ENCODE measurements at places on chromosomes 2 and 18.

GRCh38 chr2:196242131-196242620 lies 70.8 kb upstream of the STK17B start:
- no peak for DNase-seq

- no peak for DNase-seq
Observed at GRCh38 chr18:58407649-58408407, 221.1 kb downstream of the ALPK2 start.

DNA sequence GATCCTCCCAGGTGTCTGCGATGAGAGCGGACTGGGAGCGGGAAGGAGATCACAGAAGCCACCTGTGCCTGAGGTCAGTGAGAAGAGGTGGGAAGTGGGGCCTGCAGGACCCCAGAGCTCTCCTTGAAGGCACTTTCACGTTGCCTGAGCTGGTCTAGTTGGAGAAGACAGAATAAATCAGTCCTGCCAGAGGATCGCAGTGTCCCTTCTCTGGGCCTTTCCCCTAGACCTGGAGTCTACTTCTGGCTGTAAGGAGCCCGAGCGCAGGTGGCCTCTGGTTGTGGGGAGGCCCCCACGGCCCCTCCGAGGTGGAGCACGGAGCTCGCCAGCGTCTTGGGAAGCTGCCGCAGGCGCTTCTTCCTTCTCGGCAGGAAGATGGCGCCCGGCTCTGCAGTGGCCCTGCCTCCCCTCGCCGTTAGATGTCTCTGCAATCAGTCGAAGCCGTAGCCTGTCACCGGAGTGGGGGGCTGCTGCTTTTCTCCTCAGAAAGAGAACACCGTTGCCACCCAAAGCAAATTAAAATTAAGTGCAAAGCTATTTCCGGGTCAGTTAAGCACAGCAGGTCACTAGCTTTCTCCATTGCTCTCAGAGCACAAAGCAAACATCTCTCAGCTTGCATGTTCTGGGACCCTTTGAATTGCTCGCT lies 212.0 kb upstream of the MYT1L start:
- DNase-seq: no peak

GRCh38 chr2:72914206-72914559 lies 3.1 kb upstream of the EMX1 start:
- DNase-seq: no peak

- no peak for DNase-seq
Observed at GRCh38 chr2:216492597-216493333, 5.9 kb upstream of the RPL37A start.

GRCh38 chr2:64105670-64106461 lies 38.4 kb downstream of the PELI1 start:
- DNase-seq: no peak

DNA sequence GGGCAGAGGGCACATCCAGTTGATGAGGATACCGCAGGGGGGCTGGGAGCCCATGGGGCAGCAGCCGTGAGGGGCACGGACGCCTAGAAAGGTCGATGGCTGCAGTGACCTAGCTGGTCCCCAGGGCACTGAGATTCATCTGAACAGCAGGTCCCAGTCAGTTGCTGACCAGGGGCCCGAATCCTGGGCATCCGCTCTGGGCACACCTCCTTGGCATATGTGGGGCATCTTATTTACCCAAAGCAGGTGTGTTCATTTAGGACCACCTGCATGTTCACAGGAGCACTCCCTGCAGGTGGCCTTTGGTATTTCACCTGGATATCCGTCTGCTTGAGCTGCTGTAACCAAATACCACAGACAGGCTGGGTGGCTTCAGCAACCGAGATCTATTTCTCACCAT lies 72.0 kb upstream of the ODC1 start:
- no peak for DNase-seq

GRCh38 chr2:44171018-44171417 lies 2.3 kb downstream of the PPM1B start:
- DNase-seq: no peak

DNA sequence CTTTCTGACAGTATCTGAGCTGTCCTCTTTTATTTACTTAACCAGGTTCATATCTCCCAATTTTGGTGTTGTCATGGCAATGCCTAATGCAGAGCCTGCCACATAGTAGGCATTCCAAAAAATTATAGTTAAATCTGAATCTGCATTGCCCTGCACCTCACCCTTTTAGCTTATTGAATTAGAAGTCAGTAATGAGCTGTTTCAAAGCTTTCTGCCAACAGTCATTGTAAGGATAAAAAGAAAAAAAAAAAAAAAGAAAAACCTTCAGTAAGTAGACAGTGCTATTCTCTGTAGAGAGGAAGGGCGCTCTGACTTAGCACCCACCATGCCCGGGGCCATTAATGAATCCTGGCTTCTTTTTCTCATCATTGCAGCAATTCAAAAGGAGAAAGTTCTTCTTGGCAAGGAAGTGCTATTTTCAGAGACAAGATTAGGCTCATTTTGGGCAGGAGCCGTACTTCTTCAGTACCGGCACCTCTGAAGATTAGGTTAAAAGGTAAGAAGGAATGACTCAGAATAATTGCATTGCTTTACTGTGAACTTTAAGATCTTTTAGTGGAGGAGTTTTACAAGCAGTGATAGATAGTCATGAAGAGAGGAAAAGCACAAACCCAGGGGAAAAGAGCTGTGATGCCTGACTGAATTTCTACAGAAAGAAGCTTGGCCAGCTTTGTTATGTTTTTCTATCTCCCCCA lies 2041.2 kb upstream of the PIK3C3 start:
- DNase-seq: no peak

GRCh38 chr18:50079571-50080295 lies 115.2 kb downstream of the MYO5B start:
- no peak for DNase-seq

DNA sequence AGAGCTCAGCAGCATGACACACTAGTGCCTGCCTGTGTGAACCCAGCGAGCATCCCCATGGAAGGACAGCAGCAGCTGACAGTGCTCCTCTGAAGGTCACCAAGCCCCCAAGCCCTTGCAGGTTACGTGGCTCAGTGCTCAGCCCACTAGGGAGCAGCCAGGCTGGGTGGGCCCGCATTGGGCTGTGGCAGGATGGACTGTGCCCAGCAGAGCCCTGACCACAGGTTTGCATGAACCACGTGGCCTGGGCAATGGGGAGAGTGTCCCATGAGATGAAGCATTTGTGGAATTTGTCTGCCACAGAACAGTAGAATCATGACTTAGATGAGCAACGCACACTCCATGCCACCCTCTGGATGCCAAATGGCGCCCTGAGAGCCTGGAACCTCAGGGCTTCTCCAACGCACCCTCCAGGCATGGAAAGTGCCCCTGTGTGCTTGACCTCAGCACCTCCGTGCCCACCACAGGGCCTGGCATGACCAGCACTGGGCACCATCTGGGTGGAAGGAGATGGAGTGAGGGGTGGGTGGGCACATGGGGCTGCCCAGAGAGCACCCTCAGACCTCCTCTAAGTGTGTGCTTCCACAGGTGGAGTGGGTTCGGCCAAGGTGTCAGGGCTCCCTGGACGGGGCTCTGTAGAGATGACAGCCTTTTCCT lies 216.1 kb upstream of the RAB6C start:
- DNase-seq: no peak

- no peak for DNase-seq
Observed at GRCh38 chr2:236689393-236689700, 119.7 kb downstream of the ACKR3 start.

GRCh38 chr18:13625355-13625754 lies 101.0 kb downstream of the FAM210A start:
- DNase-seq: no peak

DNA sequence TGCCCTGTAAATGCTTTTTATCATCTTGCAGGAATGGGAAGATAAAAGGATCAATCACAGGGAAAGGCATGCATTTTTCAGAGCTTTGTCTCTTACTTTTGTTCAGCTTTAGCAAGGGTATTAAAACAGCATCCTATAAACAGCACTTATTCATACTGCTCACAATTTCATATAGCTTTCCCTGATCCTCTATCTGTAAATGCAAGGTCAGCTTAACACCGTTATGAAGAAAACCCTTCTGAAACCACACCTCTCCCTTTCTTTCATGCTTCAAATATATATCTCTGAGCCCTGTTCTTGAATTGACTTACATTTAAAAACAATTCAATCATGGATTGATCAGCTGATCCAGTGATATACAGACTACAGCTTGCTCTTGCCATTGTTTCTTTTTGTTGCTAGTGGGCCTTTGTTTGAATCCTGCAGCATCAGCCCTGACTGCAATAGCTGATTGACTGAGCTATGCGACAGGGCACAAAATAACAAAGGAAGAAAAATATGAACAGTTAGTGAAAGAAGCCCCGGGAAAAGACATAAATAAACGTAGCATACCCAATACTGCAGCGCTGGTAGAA lies 795.5 kb upstream of the CDH2 start:
- DNase-seq: no peak

GRCh38 chr2:73979021-73979420 lies 5.7 kb upstream of the TET3 start:
- peak; percentile 41 for DNase-seq

- DNase-seq: no peak
Observed at GRCh38 chr2:158135096-158135495, 33.4 kb downstream of the UPP2 start.

GRCh38 chr2:40786636-40787035 lies 334.7 kb upstream of the SLC8A1 start:
- no peak for DNase-seq

GRCh38 chr2:135797497-135798274 lies 39.3 kb downstream of the LCT start:
- DNase-seq: peak; percentile 63

GRCh38 chr18:25927830-25928229 lies 162.6 kb downstream of the SS18 start:
- DNase-seq: no peak

GRCh38 chr2:118855451-118856279 lies 8.2 kb upstream of the EN1 start:
- peak; percentile 65 for DNase-seq

- DNase-seq: no peak
Observed at GRCh38 chr18:61398961-61399705, 65.9 kb downstream of the CDH20 start.

DNA sequence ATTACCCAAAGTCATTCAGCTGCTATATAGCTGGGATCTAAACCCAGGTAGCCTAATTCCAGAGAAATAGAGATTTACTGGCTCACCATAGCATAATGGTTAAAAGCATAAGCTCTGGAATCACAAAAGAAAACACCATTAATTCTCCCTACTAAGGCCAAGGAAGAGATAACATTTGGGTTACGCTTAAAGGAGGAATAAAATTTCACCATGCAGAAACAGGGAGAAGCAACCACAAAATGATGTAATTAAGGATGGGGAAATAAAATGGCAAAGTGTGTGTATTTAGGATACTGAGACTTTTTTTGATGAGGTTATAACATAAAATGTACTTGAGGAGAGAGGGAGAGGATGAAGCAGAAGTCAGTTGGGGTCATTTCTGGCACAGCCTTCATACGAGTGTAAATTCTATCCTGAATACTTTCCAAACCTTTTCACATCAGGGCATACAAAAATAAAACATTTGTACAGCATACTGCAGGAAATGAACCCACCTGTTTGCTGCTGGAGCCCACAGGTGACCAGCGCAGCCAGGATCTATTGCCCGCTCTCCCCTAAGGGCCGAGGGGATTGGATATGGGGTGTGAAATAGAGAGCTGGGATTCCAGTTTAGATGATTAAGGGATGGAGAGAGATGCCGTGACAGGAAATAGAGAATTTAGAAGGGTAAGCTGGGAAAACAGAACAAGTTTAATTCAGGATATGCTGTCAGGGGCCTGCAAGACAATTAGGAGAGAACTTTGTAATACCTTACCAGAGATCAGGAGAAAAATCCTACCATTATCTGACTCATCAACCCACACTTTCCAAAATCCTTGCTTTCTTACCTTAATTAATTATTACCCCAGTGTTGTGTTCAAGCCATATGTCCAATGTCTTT lies 43.8 kb upstream of the SERTAD2 start:
- DNase-seq: no peak

- DNase-seq: no peak
Observed at GRCh38 chr2:226656367-226656766, 143.3 kb downstream of the IRS1 start.

GRCh38 chr2:155368934-155369333 lies 670.4 kb downstream of the KCNJ3 start:
- DNase-seq: no peak

GRCh38 chr18:77133835-77134496 lies 1.4 kb upstream of the MBP start:
- DNase-seq: no peak

DNA sequence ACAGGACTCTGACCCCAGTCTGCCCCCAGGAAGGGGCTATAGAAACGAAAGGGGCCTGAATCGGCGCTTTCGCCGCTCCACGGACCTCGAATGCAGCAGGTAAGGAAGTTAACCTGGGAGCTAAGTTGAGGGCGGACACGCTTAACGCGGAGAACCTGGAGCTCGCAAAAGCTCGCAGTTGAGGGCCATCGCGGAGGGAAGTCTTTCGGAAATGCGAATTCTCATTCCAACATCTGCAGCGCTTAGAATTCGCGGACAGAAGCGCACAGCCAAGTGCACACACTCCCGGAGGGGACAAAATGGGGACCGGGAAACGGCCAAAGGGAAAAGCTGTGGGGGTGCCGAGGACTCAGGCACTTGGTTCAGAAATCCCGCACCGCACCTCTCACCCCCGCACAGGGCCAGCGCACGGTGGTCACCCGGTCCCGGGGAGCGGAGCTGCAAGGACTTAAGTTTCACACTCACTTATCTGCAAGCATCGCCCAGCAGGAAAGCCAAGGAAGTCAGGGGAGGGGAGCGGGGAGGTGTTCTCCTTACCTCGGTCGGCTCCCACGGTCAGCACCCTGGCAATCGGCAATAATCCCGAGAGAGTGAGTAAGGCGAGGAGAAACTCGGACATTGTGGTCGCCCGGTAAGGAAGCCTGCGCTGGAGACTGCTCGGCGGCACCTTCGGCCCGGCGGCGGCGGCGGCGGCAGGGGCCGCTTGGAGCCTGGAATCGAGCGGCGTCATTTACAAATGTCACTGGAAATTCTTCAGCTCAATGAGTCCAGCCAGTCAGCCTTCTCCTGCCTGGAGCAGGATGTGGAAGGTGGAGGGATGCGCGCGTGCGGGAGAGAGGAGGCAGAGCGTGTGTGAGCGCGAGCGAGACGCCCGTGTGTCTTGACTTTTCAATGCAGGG lies 456 bp downstream of the LRP1B start:
- DNase-seq: no peak

DNA sequence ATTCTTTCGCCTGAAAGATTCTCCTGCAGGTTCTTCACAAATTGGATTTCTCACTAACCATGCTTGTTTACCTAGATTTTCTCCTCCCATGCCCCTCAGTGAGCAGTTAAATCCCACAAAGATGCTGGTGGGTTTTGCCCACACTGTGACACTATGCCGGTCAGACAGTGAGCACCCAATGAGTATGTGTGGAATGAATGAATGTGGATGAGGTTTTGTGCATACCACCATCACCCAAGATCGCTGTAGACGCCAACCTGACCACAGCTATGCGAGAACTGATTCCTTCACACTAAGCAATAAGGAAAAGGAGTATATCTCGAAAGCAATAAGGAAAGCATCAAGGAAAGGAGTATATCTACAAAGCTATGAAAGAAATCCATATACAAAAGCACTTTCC lies 116.7 kb downstream of the PID1 start:
- no peak for DNase-seq

- DNase-seq: peak; percentile 47
Observed at GRCh38 chr2:219441451-219442255, 7.0 kb downstream of the SPEG start.

GRCh38 chr18:74230922-74231714 lies 60.6 kb downstream of the CYB5A start:
- DNase-seq: no peak
